ENCODE measurements at places on chromosomes 7 and 10.

DNA sequence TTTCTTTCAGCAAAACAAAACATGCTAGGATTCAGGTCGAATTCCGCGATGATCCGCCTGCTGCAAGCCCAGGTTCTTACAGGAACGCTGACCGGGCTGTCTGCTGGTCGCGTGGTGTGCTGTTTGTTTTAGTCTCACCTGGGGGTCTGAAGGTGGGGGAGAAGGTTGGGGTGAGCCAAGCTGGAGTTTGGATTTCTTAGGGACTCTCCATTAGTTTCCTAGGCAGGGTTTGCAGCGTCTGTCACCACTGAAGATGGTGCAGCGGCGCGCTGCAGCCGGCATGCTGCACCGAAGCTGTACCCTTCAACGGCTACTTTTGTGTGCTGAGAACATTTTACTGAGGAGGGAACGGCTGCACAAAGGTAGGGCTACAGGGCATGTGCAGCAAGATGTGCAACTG is 48.7 kb downstream of the GCC1 start:
- no peak for DNase-seq

DNA sequence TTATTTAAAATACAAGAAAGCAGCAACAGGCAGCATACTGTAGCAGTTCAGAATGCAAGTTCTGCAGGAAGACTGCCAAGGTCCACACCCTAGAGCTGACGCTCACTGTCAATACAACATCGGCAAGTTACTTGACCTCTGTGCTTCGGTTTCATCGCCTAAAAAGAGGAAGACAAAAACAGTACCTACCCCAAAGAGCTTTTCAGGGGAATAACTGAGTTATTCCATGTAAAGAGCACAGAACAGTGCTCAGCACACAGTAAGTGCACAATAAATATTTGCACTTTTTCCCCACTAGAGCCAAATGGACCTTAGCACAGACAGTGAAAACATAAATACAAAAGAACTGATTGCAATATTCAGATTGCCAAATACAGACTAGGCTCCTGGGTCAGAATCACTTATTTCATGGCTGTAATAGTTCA is 88.6 kb downstream of the USP6NL start:
- no peak for DNase-seq

DNA sequence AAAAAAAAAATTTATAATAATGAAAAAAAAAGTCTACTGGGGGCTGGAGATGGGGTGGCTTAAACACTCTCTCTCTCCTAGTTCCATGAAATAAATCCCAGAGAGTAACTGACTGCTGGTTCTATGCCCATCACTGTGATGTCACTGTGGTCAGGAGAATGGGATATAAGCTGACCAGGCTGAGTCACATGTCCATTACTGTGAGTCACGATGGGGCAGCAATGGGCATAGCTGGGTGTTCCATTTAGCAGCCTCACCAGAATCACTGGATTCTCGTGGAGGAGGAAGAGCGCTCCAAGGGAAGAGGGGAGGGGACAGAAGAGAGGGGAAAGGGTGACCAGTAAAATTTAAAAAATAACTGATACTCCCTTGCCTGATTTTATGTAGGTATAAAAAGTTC is 37.1 kb downstream of the MASTL start:
- DNase-seq: no peak

DNA sequence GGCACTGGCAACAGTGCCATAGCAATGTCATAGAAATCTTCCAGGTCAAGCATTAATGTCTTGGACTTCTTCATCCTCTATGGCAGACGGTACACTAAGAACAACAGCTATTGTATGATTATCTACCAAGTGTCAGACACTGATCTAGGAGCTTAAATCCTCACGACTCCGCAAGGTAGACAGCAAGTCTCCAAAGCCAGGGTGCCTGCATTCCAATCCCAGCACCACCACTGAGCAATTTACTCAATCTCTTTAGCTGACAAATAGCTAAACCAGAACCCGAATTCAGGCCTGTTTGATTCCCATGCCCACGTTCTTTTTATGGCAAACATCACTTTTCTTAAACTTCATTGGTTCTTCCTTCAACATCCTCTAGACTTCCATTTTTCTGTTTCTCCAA is 31.8 kb downstream of the DNMBP start:
- DNase-seq: no peak

GRCh38 chr10:118738406-118738805 is 16.4 kb downstream of the CACUL1 start:
- DNase-seq: no peak

DNA sequence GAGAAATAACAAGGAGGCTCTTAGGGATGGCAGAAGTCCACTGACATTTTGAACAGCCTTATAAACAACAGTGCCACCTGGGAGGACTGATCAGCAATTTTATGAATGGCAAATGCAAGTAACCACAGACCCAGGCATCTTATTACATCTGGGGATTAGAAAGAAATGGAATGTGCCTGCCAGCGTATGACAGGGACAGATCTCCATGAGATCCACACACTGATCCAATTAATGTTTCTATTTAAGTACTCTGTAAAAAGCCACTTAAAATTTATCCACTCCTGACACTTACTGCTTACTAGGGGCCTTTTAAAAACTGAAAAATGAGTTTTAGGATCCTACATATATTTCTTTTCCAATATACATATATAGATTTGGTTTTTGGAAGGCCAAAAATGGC is 28.6 kb downstream of the PARD3 start:
- no peak for DNase-seq

GRCh38 chr7:55018361-55019190 is at the start of gene EGFR:
Gene EGFR, plus strand, starts transcription at chr7:55019017. Its CDS starts 261 bp downstream, at chr7:55019278.
- no peak for DNase-seq

DNA sequence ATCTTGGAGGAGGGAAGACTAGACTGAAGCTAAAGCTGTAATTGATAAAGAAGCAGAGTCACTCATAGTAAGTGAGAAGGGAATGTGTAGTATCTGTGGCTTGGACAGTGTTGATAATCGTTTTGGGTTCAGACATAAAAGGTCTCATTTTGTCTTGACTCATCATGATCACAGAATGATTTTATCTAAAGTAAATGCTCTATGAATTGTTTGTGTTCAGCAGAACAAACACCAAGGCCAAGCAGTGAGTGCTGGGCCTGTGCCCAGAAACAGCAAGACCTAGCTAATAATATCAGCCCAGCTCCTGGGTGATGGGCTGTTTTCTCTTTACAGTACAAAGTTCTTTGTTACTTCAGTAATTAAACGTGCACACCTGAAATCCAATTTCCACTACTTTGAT is 26.7 kb upstream of the CD36 start:
- DNase-seq: no peak

GRCh38 chr7:155215576-155216325 is 81.9 kb upstream of the INSIG1 start:
- DNase-seq: no peak

GRCh38 chr10:49257626-49258349 is 41.2 kb upstream of the C10orf71 start:
- DNase-seq: no peak

- no peak for DNase-seq
These were observed 55.5 kb upstream of the SLC35G1 start for GRCh38 chr10:93838278-93838677.

DNA sequence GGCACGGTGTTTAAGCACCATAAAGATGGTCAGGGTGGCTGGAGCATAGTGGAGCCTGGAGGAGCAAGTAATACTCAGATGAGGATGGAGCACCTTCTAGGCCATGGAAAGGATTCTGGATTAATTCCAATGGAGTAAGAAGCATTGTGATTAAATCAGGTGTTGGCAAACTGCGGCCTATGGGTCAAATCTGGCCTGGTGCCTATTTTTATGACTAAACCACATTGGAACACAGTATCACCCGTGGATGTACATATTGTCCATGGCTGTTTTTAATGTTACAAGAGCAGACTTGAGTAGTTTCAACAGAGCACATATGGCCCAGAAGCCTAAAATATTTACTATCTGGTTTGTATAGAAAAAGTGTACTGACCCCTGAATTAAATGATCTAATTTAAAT is 49.9 kb upstream of the TMEM248 start:
- no peak for DNase-seq

GRCh38 chr10:93657757-93658156 is 44.6 kb downstream of the FRA10AC1 start:
- no peak for DNase-seq

- DNase-seq: no peak
These were observed 42.5 kb downstream of the NUDCD3 start for GRCh38 chr7:44447874-44448425.

DNA sequence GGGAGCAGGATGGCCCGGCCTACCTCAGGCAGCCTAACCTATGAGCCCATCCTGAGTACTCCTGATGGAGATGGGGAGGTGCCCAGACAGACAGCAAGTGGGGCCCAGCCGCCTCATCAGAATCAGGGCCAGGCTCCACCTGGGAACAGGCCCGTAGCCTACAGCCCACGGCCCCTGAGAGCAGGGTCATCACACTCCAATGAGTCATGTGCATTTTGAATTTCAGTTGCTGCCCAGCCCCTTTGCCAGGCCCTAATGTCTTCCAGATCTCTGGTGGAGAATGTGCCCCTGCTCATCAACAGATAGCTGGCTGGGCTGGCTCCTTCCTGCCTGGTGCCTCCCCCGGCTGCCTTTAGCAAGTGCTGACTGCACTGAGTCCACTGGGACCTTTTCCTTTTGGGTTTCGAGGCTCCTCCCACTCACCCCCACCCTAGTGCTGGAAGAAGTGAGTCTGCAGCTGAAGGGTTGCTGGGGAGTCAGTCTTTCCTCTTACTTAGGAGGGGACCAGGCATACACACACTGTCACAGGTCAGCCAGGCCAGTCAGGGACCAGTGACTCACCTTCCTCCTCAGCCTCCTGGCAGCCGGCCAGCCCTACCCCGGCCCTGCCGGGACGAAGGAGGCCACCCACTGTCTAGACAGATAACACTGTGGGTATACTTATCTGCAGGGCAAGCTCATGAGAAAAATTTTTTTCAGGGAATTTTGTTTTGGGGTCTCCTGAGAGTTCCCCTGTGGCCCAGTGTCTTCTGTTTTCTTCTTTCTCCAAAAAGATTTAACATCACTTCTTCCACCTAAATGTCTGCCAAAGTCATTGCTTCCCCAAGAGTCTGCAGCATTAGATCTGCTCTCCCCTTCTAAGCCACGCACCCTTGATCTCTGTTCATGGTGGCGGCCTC is 9.1 kb upstream of the ASIC3 start:
- DNase-seq: no peak

DNA sequence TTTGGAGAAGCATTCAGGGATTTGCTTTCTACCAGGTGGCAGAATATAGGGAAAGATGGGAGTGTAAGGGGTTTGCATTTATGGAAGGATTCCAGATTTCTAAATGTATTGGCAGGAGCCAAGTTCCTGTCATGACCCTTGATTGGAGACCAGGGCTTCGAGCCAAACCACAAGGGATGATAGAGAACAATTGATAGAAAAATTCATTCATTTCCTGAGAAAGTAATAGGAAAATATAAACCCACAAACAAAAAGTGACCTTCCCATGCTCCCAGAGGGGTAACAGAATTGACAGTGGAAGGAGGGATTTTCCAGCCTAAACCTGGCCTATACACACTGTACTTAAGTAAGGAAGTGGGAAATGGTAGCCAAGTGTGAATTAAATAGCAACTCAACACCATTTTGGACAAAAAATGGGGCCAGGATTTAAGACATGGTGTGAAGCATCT is 22.4 kb upstream of the IFIT2 start:
- no peak for DNase-seq

DNA sequence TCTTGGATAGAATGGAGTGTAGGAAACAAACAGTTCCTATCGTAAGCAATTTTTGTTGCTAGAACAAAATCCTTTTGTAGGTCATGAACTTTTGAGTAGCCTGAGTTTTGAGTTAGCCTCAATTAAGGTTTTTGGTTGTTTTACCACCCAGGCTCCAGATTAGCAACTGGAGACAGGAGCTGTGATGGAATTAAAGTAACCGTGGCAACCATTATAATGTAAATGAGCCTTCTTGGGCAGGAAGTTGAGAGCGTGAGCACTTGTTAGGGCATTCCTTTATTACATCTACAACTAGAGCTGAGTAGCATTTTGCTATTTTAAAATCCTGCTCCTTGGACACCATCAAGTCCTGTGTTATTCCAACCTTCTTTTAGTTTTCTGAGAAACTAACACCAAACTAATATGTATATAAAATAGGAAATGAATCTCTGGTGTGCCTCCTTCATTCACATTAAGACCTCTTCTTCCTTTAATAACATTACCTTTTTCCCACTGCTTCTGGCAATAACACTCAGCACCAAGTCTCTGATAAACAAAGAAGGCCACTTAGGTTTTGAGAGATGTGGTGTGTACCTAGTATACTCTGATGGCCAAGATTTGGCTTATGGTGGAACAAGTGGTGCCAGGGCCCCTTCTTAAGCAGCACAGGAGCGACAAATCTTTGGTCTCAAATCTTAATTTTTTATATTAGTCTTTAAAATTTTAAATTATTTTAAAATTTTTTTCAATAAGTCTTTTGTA is 34.0 kb downstream of the AHCYL2 start:
- DNase-seq: no peak

DNA sequence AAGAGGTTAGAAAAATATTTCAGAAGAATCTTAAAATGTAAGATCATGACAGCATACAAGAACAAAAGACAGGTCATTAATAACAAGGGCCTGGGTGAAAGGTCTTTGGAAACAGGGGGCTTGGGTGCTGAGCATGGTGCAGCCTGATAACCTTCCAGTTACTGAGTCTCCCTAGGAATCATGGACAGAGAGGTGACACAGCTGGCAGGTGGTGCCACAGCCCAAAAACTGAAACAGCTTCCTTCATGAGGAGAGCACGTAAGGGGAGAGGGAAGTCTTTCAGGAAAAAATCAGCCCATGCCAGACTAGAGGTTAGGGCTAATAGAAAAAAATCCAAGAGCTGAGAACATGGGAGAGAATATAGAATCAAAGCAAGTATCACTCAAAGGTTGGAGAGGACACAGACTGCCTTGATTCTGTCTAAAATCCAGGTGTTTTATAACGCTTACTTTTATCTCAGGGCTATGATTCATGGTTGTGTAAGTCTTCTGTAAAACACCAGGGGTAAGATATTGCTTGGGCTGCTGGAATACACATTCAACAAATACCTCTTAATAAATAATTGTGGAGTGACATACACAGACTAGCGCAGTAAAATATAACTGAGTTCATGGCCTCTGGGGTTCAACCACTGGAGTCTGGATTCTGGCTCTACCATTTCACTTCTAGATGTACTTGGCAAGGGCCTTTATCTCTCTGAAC is 88.1 kb downstream of the SEMA3C start:
- DNase-seq: no peak

DNA sequence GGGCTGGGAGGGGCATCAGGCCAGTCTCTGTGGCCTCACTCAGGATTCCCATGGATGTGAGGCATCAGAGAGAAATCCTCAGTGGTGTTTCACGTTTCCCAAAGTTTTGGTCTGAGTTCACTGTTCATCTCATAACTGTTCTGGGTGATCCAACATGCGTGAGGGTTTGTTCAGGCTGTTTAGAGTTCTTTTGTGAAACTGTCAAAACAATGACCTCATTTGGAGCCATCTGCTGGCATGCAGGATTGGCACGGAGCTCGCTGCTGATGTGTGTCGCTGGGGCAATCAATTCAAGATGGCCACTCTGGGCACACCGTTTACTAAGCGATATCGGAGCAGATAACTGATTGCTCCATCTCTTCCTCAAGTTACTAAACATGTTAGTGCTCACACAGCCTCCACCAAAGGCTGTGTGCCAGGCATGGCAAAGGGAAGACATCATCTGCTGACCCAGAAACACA is 365.6 kb downstream of the WDR11 start:
- DNase-seq: no peak

GRCh38 chr10:101351477-101351876 is 2.5 kb upstream of the BTRC start:
- no peak for DNase-seq

GRCh38 chr10:695396-695795 is 5.9 kb upstream of the DIP2C start:
- no peak for DNase-seq
